ENCODE measurements at places on chromosomes 11 and 22. TPM values are rescaled to one million over a fixed set of nuclear protein-coding genes. Genes with fewer than 3 reads are reported as not detected.

DNA sequence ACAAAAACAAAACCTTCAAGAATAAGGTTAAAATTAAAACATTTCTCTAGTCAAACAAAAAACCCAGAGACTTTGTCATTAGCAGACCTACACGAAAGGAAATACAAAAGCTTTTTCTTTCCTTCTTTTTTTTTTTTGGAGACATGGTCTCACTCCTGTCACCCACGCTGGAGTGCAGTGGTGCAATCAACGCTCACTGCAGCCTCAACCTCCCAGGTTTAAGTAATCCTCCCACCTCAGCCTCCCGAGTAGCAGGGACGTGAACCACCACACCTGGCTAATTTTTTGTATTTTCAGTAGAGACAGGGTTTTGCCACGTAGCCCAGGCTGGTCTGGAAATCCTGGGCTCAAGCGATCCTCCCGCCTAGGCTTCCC is 30.5 kb downstream of the PLA2G6 start:
- DNase-seq = no peak

- no peak for DNase-seq
These were observed 86.4 kb downstream of the GRK3 start for GRCh38 chr22:25650833-25651232.

The P2RX6 gene
- total RNA-seq = 0.26 TPM

DNA sequence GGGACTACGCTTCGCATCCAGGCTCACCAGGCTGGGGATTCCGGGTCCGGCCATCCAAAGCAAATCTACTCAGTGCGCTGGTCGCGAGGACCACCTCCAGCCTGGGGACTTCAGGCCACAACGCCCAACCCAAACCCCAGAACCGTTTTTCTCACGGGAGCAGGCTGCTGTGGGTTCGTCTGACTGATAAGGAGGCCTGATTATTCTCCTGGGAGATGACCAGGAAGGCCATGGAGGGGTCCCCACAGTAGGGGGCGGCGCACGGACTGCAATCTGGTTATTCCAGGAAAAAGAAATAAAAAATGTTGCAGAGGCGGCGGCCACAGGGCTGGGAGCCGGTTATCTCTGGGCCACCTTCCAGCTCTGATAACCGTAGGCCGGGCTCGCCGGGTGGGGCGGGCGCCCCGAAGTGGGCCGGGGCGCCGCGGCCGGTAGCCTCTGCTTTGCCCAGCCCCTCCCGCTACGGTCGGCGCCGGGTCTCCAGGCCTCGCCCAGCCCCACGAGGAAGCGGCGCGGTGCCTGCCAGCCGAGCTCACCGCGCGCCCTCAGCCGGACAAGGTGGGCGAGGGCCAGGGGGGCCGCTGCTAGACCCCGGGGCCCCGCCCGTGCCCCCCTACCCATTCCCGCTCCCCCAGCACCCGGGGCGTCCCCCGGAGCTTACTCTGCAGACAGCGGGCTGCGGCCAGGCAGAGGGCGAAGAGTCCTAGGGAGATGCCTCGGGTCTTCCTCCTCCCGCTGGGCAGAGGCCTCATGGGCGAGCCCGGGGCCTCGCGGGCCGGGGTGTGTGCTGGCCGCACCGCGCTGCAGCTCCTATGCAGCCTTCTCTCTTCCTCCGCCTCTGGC is 446 bp downstream of the VSTM5 start:
- peak; percentile 83 for DNase-seq

DNA sequence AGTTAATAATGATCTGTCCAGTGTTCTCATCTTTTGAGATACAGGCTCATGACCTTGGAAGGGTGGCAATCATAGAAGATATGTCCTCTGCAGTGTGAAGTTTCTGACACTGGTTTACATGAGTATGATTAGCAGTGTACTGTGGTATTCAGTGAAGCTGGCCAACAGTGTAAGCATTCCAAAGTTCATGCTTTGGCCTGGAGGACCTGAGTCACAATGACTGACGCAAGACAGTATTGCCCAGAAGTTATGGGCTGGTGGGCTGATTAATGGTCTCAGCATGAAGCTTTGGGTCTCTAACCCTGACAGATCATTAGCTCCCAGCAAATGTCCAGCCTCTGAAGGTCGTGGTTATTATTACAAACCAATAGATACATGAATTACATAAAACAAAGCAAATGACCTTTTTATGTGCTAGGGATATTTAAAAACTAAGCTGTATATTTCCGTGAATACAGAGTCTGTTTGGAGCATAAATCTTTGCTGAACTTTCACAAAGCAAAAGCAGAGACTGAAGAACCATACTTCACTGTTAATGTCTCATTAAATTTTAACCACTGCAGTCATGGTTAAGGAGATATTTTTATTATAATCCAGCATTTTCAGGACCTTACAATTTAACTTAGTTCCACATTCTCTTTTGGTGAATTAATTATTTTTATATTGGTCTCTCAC is 28.3 kb upstream of the USP47 start:
- no peak for DNase-seq

The CLMP gene
- 24.3 TPM for total RNA-seq

DNA sequence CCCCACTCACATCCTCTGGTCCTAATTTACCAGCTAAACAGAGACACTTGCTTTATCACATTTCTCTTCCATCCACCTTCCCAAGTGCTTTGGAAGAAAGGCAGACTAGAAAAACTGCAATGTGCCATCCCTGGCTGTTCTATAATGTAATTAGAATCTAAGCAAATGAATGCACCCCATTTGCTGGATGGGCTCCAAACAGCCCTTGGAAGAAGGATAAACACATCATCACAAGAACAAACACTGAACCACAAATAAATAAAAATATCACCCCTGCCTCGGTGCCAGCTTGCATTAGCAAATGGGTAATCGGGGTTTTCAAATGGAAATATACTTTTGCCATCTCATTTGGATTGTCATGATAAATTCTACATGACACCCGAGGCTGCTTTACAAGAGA is 296.6 kb upstream of the ISX start:
- no peak for DNase-seq

The ARHGAP42 gene
- 23.1 TPM for total RNA-seq

DNA sequence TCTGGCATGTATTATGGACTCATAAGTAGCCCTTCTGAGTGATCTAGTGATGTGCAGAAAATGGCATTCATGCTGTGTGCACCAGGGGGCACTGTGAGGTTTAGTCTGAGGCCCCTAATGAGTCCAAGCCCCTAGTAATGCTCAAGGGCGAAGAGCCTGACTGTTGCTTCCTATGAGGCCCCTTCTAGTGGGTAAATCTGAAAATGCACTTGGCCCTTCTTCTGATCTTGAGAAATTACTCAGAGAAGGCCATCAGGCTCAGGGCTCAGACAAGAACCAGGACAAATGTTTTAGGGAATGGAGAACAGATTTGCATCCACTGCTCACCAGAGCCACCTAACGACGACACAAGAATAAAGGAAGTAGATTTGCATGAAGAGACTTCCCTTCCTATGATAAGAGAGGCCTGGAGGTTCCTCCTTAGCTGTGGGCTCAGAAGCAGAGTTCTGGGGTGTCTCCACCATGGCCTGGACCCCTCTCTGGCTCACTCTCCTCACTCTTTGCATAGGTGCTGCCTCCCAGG is 75.8 kb downstream of the GGTLC2 start:
- peak; percentile 79 for DNase-seq

DNA sequence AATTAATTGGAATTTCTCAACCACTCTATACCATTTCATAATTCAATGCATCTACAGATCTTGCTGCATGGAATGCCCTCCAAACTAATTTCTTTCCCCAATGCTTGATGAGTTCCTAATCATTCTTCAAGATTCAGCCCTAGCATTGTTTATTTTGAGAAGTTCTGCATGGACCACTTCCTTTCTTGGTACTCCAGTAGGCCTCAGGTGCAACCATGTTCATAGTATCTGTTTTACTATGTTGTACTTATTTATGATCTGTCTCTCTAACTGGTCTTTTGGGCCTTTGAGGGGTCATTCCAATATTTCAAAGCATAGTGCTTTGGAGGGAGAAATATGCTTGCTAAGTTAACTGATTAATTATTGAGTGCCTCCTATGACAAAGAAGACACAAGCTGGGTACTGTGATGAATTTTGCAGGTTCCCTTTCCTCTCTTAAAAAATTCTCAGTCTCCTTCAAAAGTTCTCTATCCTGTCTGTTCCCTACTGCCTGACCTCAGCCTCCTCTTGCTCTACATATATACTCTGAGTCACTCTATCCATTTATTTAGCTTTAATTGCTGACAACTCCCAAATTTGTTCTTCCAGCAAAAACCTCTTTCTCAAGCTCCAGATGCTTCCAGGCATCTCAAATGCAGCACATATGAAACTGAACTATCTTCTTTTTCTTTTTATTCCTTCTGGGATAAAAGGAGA is 9.5 kb downstream of the MRPL17 start:
- DNase-seq = no peak

DNA sequence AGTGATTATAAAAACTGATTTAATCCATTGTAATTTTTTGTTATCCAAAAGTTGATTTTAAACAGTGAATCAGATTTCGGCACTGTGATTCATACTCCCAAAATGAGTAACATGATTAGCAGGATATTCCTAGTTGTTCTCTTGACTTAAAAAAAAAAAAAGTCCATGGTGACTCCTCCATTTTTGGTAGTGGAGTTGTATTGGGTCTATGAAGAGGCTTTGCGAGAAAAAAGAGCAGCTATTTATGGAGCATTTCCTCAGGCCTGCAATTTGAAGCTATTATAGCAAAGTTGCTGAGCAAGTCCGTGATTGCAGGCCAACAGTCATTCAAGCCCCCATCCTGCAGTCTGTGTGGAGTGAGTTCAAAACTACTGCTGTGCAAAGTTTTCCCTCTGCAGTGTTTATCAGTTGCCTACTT is 28.8 kb downstream of the YAP1 start:
- DNase-seq = no peak

The NXPE2 gene
- not detected for total RNA-seq

The EML3 gene
- 29.3 TPM for total RNA-seq

The CD3D gene
- total RNA-seq = 1.5 TPM

DNA sequence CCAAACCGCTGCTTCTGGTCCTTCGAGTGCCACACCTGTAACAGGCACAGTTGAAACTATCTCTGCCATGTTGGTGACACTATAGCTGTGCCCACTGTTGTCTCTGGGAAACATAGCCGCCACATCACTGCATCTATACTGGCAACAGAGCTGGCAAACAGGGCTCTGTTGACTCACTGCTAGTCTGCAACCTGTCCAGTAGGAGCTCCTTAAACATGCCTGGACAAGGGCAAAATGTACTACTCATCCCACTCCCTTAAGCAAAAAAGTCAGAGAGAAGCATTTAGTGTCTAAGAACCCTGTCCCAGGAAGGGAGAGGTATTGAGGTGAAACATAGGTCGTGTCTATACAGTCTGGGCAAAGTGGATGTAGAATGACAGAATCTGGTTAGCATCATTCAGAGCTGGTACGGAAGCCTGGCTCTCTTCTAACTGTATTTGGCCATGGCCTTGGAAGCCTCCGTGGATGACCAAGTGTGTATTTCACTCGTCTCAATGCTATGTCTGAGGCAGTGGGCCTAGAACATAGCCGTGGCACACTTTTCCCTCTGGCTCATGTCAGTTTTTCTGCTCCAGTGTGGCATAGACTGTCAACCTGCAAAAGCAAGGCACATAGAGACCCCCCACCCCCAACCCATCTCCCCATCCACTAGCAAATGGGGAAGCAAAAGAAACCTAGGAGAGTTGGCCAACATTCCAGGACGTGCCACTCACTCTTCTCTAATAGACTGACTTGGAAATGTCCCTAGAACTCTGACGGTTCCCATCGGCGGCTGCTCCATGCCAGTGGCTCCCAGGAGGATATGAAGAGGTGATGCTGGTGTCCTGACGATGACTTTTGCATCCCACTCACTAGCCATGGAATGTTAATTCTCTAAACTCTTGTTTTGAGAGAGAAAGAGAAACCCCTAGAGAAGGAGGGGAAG is 21.4 kb upstream of the PISD start:
- DNase-seq = no peak

The ELP4 gene
- total RNA-seq = 35.5 TPM

DNA sequence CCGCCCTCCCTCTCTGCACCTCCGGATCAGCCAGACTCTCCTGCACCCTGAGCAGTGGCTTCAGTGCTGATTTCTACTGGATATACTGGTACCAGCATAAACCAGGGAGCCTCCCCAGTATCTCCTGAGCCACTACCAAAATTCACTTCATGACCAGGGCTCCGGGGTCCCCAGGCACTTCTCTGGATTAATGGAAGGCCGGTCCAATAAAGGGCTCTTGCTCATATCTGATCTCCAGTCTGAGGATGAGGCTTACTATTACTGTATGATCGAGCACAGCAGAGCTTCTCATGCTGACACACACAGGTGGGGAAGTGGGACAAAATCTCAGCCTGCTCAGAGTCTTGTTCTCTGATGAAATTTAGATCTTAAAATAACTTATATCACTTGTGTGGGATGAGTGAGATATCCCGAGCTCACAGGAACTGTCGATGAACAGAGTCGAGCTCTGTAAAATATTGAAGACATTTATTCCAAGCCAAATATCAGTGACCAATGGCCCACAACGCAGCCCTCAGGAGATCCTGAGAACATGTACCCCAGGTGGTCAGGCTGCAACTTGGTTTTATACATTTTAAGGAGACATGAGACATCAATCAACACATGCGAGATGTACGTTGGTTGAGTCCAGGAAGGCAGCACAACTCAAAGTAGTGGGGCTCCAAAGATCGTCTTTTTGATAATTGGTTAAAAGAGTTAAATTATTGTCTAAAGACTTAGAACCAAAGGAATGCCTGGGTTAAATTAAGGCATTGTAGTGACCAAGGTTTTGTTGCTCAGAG is 93.0 kb upstream of the TOP3B start:
- DNase-seq = no peak

DNA sequence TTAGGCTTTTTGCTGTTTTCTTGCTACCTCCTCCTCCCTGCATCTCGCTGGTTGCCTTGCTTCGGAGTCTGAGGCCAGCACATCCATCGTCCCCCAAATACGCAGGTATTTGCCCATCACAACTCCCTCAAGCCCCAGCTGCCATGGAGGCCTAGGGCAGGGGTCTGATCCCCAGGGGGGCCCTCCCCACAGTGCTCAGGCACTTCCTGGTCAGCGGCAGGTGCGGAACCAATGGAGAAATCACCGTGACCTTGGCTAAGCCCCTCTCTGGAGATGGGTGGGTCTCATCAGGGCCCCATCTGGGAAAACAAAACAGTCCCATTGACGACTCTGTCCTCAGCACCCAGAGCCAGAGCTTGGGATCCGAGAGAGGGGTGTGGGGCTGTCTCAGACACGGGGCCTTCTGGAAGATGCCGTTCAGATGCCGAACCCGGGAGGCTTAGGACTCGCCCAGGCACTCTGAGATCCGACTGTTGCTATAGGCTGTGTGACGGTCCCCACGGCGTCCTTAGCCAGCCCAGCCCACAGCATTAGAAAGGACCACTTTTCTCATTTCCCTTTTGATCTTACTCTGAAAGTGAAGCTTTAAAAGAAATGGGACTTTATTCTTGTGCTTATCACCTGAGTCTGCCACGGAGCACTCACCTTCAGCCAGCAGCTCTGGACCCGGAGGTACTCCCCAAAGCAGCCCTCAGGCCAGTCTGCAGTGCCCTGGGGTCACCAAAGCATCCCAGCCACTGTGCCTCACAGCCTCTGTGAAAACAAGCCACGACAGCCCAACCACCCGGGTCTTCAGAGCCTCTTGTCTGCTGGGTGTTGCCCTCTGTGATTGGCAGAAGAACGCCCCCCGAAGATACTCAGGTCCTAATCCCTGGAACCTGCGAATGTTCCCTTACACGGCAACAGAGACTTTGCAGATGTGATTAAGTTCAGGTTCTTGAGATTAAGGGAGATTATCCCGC is 61.2 kb upstream of the SLC22A12 start:
- DNase-seq = no peak

The BDNF gene
- 2.9 TPM for total RNA-seq

- no peak for DNase-seq
These were observed 40.0 kb upstream of the RTL6 start for GRCh38 chr22:44538051-44538450.
